ENCODE measurements at places on chromosomes 1 and 21. TPM values are rescaled to one million over a fixed set of nuclear protein-coding genes. Genes with fewer than 3 reads are reported as not detected.

Gene SPOCD1
- not detected for total RNA-seq

DNA sequence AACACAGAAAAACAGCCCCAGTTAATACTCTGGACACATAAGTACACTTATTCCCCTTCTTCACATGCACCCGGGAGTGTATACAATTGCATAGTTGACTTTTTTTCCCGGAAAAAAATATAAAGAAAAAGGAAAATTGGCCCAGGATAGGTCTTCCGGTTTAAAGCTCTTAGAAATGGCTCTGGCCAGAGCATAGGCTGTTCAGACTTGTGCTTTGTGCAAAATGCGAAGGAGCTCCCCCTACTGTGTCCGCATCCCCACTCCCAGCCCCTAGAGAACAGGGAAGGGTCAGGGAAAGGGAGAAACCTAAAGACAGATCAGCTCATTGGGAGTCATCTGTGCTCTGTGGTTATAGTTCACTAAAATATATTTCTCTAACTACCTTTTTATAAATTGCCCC lies 5.5 kb upstream of the MTMR11 start:
- peaks cover 38% of the 10 kb centered on the region for H3K36me3 ChIP-seq
- no peak overlapping the region for H3K4me3 ChIP-seq
- DNase-seq, result no peak

- no peaks in the 10 kb centered on the region for H3K36me3 ChIP-seq
- peaks cover 78% of the 10 kb centered on the region for H3K27me3 ChIP-seq
- no peak overlapping the region for H3K27ac ChIP-seq
- H3K4me1 ChIP-seq, result no peaks in the 10 kb centered on the region
These were observed 41.2 kb upstream of the NRDC start for GRCh38 chr1:51919684-51920083.

DNA sequence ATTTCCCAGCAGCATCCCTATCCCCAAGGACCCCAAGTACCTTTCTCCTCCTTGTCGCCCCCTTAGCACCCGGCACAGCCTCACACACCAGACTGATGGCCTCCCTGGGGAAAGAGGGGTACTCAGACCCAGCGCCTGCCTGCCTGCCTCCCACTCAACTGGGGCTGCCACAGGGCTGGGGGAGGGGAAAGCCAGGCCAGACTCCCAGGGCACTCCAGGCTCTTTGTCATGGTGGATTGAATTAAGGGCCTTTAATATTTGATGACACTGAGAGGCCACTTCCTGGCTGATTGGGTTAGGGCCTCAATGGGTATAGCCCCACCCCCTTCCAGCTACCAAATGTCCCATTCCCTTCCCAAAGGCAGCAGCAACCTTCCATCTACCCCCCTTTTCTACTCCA lies 1.8 kb downstream of the SHC1 start:
- H3K4me3 ChIP-seq, result no peak overlapping the region
- no peak for DNase-seq
- H3K36me3 ChIP-seq, result peaks cover 54% of the 10 kb centered on the region
- peaks cover 70% of the 10 kb centered on the region for H3K4me1 ChIP-seq

GRCh38 chr1:10773376-10773775 lies 23.1 kb downstream of the CASZ1 start:
- peaks cover 67% of the 10 kb centered on the region for H3K4me1 ChIP-seq
- H3K36me3 ChIP-seq, result no peaks in the 10 kb centered on the region
- H3K27ac ChIP-seq, result peak overlapping the region; percentile 69
- DNase-seq, result peak; percentile 12

GRCh38 chr1:235855811-235856429 lies 10.8 kb downstream of the LYST start:
- DNase-seq, result no peak
- H3K4me3 ChIP-seq, result no peak overlapping the region
- H3K4me1 ChIP-seq, result peaks cover 22% of the 10 kb centered on the region
- H3K27ac ChIP-seq, result no peak overlapping the region
- no peaks in the 10 kb centered on the region for H3K36me3 ChIP-seq
- H3K27me3 ChIP-seq, result no peaks in the 10 kb centered on the region
